ENCODE measurements at places on chromosomes 12 and 14. TPM values are rescaled to one million over a fixed set of nuclear protein-coding genes. Genes with fewer than 3 reads are reported as not detected.

CEP290 gene
- total RNA-seq: 14.8 TPM

PTPN21 gene
- total RNA-seq: 24.4 TPM

FAM90A1 gene
- total RNA-seq: not detected

RD3L gene
- total RNA-seq: not detected

AMDHD1 gene
- total RNA-seq: 0.40 TPM

HNF1A gene
- total RNA-seq: not detected

ART4 gene
- 0.31 TPM for total RNA-seq

CLEC4D gene
- not detected for total RNA-seq

COA8 gene
- 27.0 TPM for total RNA-seq

ABCC9 gene
- 105 TPM for total RNA-seq

GRCh38 chr14:96484399-96484798 is 17.8 kb upstream of the PAPOLA start:
- H3K4me3 ChIP-seq: no peak overlapping the region
- H3K36me3 ChIP-seq: no peaks in the 10 kb centered on the region
- H3K27ac ChIP-seq: no peak overlapping the region
- no peaks in the 10 kb centered on the region for H3K4me1 ChIP-seq
- H3K27me3 ChIP-seq: no peaks in the 10 kb centered on the region

DNA sequence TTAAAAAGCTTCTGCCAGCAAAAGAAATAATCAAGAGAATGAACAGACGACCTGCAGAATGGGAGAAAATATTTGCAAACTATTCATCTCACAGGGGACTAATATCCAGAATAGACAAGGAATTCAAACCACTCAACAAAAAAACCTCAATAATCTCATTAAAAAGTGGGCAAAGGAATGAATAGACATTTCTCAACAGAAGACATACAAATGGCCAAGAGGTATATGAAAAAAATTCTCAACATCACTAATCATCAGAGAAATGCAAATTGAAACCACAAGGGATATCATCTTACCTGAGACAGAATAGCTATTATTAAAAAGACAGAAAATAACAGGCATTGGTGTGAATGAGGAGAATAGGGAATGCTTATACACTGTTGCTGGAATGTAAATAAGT is 270.0 kb downstream of the DACT1 start:
- no peaks in the 10 kb centered on the region for H3K27me3 ChIP-seq
- ATAC-seq: no peak
- H3K36me3 ChIP-seq: no peaks in the 10 kb centered on the region
- no peak overlapping the region for H3K4me3 ChIP-seq

DNA sequence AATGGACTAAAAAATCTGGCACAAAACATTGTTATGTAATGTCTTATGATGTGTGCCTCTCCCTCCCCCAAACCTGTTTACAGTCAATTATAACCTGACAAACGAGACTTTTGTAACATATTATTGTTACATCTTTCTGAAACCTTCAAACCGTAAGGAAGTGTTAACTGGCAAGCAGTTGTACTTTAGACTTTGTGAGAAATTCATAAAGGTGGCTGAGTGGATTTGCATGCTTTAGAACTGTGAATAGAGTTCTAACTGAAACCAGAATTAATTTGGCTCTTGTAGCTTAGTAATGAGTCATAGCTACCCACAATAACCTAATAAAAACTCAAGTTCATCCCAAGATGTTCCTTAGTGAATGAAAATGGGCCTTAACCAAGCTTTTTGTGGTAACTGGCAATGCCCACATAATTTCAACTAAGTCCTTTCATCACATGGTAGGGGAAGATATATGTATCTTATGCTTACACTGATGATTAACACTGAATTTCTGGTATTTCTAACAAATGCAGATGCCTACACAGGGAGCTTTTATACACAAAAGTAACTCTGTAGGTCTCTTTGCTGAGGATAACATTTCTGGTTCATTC is 29.7 kb downstream of the RAD9B start:
- peaks cover 23% of the 10 kb centered on the region for H3K36me3 ChIP-seq
- H3K27me3 ChIP-seq: no peaks in the 10 kb centered on the region
- no peak for ATAC-seq
- no peak overlapping the region for H3K4me3 ChIP-seq
- peak overlapping the region; percentile 45 for H3K27ac ChIP-seq

DNA sequence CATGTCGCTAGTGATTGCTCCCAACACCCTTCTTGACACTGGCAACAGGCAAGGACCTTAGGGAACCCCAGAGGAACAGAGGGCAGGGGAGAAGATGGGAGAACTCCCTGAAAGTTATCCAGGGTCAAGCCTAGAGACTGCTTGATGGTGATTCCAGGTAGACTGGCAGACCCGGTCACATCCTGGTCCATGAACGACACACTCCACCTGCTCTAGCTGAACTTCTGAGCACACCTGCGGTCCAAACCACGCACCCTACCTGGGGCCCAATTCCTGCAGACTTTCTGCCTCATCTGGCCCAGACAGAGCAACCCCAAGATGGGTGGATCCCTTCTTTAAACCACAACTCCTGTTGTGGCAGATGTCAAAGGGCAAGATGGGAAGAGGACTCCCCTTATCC is 34.2 kb downstream of the NCKAP5L start:
- H3K36me3 ChIP-seq: peaks cover 95% of the 10 kb centered on the region
- no peaks in the 10 kb centered on the region for H3K4me1 ChIP-seq
- no peak overlapping the region for H3K4me3 ChIP-seq
- H3K27me3 ChIP-seq: no peaks in the 10 kb centered on the region

DNA sequence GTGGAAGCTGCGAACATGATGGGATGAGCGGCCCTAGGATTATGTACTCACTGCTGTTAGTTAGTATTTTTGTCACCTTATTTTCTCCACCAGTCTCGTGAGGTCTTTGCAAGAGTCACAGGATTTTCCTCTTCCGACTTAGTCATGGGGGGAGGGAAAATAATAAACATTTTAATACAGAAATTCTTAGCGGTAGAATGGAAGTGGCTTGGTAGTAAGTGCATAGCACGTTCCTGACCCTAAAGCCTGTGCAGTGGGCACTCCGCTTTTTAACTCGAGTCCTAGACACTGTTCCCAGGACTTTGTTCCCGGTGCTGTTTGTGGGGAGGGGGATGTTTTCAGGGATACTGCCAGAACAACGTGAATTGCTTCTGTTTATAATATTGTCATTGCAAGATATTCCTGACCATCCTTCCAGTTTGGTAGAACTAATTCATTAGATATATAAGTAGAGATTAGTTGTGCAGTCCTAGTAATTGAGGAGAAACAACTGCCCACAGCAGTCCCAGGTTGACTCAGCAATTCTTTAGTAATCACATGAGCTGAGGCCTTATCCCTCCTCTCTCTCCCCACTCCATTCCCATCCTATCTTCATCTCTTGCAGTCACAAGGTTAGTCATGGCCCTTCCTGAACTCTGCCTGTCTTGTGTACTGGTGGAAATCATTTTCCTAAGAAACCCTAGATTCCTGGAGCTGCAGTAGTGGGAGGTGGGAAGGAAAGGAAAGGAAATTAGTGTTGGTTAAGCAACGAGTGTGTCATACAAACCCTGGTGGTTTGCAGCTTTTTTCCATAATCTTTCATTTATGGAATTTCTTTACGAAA is 799 bp downstream of the SLC38A6 start:
- peak overlapping the region; percentile 2 for H3K27ac ChIP-seq
- peak overlapping the region; percentile 49 for H3K4me3 ChIP-seq
- no peak for ATAC-seq
- no peaks in the 10 kb centered on the region for H3K27me3 ChIP-seq
- no peaks in the 10 kb centered on the region for H3K36me3 ChIP-seq

DNA sequence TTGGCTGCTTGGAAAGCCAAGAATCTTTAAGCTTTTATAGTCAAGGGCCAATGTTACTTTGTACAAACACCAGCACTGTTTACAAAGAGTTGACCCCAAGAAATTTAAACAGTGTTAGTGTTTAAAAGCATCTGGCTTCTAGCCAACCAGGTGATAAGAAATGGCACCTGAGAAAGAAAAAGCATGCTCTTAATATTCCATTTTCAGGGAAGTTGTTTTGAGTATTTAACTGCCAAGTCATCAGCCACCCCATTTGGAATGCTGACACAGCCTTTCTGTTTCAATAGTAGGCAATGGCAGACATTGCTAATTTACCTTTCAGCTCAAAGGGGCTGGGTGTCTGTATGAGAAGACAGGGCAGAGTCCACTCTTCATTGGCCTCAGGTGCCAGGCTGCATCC is 3.7 kb upstream of the SLC35F4 start:
- no peaks in the 10 kb centered on the region for H3K4me1 ChIP-seq
- no peak overlapping the region for H3K4me3 ChIP-seq
- H3K27me3 ChIP-seq: peaks cover 28% of the 10 kb centered on the region
- H3K27ac ChIP-seq: no peak overlapping the region

DNA sequence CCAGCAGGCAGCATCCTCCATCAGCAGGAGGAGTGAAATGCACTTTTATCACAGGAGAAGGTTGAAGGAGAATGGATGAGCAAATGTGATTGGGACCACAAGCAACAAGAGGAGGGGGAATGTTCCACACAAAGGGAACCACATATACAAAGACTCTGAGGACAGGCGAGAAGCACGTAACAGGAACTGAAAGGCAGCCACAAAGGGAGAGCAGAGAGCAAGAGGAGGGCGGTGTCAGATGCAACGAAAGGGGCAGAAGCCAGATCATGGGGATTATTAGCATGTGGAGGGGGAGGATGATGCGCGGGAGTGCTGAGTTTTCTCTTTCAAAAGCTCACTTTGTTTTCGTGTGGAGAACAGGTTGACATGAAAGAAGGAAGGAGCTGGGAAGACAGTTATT is 241.1 kb downstream of the SPTSSA start:
- ATAC-seq: no peak
- H3K27me3 ChIP-seq: no peaks in the 10 kb centered on the region
- H3K36me3 ChIP-seq: no peaks in the 10 kb centered on the region
- H3K4me1 ChIP-seq: no peaks in the 10 kb centered on the region

- peaks cover 29% of the 10 kb centered on the region for H3K27me3 ChIP-seq
- ATAC-seq: no peak
- H3K4me1 ChIP-seq: no peaks in the 10 kb centered on the region
These were observed 218.1 kb downstream of the GLT1D1 start for GRCh38 chr12:129071362-129071761.

DNA sequence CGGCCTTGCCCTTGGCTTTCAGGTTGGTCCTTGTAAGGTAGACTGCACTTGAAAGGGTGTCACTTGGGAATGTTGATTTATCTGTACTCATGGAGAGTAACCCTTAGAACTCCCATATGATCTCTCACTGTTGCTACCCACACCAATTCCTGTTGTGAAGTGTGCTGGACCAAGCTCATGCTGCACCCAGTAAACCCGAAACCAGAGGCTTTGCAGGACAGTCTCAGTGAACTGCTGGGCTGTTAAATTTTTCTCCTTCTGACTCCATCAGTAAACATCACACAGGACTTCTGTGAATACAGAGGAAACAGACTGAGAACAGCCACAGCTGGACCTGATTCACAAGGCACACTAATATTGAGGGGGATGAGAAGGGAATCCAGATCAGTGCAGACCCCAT is 783.0 kb downstream of the TMEM121 start:
- H3K4me1 ChIP-seq: no peaks in the 10 kb centered on the region
- no peak overlapping the region for H3K27ac ChIP-seq
- peaks cover 23% of the 10 kb centered on the region for H3K27me3 ChIP-seq
- H3K36me3 ChIP-seq: no peaks in the 10 kb centered on the region
- H3K4me3 ChIP-seq: no peak overlapping the region

GRCh38 chr12:71354871-71355270 is 84.7 kb upstream of the LGR5 start:
- H3K27me3 ChIP-seq: no peaks in the 10 kb centered on the region
- H3K4me3 ChIP-seq: no peak overlapping the region
- H3K36me3 ChIP-seq: no peaks in the 10 kb centered on the region
- no peaks in the 10 kb centered on the region for H3K4me1 ChIP-seq

DNA sequence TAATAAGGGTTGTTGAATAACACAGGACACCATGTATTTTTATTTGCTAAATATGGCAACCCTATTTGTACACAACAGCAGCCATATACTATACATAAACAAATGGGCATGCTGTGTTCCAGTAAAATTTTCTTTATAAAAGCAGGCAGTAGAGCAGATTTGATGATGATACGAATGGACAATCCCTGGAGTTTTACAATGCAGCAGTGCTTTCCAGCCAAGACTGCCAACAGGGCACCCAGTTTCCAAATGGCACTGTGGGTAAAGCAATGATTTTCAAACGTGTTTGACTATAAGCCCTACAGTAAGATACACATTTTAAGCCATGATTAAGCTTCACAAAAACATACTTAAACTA is 282.7 kb downstream of the NUAK1 start:
- H3K4me1 ChIP-seq: peaks cover 4% of the 10 kb centered on the region
- H3K27me3 ChIP-seq: no peaks in the 10 kb centered on the region
- no peak overlapping the region for H3K27ac ChIP-seq
- no peak for ATAC-seq
- H3K4me3 ChIP-seq: no peak overlapping the region

- no peaks in the 10 kb centered on the region for H3K36me3 ChIP-seq
- H3K4me1 ChIP-seq: no peaks in the 10 kb centered on the region
- ATAC-seq: no peak
- no peak overlapping the region for H3K4me3 ChIP-seq
These were observed 62.5 kb downstream of the ETNK1 start for GRCh38 chr12:22687361-22688076.

DNA sequence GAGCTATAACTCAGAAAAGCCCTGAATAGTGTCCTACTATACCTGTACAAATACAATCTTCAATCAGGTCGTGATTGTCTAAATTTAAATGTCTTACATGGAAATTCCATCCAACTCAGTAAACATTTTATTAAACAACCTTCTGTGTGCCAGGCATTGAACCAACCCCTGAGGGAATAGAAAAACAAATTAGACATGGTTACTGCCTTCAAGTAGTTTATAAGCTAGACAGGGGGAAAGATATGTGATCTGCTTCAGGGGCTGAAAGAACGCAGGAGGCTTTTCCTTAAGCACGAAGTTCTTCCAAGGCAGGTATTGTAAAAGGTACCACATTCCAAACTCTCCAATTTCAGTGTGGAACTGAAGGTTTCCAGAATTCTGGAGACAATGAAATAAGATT is 39.7 kb upstream of the STAB2 start:
- peaks cover 25% of the 10 kb centered on the region for H3K27me3 ChIP-seq

DNA sequence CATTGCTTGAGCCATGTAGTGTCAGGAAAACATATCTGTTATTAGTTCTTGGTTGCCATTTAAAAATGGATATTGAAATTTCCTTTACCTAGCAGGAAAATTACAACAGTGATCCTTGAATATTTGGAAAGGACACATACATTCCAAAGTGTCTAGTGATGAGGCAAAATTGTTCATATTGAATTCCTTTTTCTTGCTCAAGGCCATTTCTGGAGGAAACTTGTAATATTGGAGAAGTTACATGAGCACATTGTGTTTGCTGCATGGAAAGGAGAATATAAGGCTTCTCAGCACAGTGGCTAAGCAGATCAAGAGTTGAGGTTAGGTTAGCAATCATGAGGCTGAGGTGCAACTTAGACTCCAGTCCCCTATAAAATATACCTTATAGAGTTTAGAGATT is 121.9 kb downstream of the PDE3A start:
- no peak overlapping the region for H3K27ac ChIP-seq
- no peaks in the 10 kb centered on the region for H3K36me3 ChIP-seq
- peaks cover 3% of the 10 kb centered on the region for H3K4me1 ChIP-seq
- ATAC-seq: no peak
- no peaks in the 10 kb centered on the region for H3K27me3 ChIP-seq
